H9 (cell line): ENCODE measurements at places on chromosomes 3 and 15. TPM values are rescaled to one million over a fixed set of nuclear protein-coding genes. Genes with fewer than 3 reads are reported as not detected.

- H3K27ac ChIP-seq: no peak overlapping the region
- H3K4me3 ChIP-seq: no peak overlapping the region
- DNase-seq: no peak
- no peaks in the 10 kb centered on the region for H3K27me3 ChIP-seq
- H3K36me3 ChIP-seq: 0 out of 2 replicates have a peak, but pooled peaks cover 2% of the 10 kb centered on the region
These were observed 47.8 kb downstream of the KCNMB2 start for GRCh38 chr3:178583963-178584575.

GRCh38 chr3:162555761-162556160 is 1059.2 kb downstream of the OTOL1 start:
- H3K36me3 ChIP-seq: no peaks in the 10 kb centered on the region; the same call in 1 of the 2 replicates
- no peaks in the 10 kb centered on the region for H3K27me3 ChIP-seq
- no peak for DNase-seq
- H3K4me1 ChIP-seq: no peaks in the 10 kb centered on the region; the same call in 1 of the 2 replicates
- no peak overlapping the region for H3K27ac ChIP-seq

- no peak overlapping the region for H3K27ac ChIP-seq
- DNase-seq: no peak
- H3K4me1 ChIP-seq: no peaks in the 10 kb centered on the region
These were observed 89.5 kb downstream of the ZMAT3 start for GRCh38 chr3:178982137-178982536.

GRCh38 chr3:26460985-26461384 is 161.6 kb upstream of the LRRC3B start:
- no peak overlapping the region for H3K27ac ChIP-seq
- H3K27me3 ChIP-seq: no peaks in the 10 kb centered on the region
- DNase-seq: no peak
- no peak overlapping the region for H3K4me3 ChIP-seq
- no peaks in the 10 kb centered on the region for H3K4me1 ChIP-seq
- H3K36me3 ChIP-seq: peaks cover 9% of the 10 kb centered on the region

The EIF4A2 gene
- total RNA-seq: 398 and 417 TPM in 2 replicates

The PRR23E gene
- not detected in 2 replicates for total RNA-seq

The ZBTB11 gene
- total RNA-seq: 14.8 and 15.8 TPM in 2 replicates
